Sigmoid colon (tissue), 7 donors: ENCODE measurements at places on chromosomes 13 and 19. TPM values are rescaled to one million over a fixed set of nuclear protein-coding genes. Genes with fewer than 3 reads are reported as not detected.

Gene KLF5
- 169 TPM for polyA plus RNA-seq

GRCh38 chr19:12156223-12157058 lies at the start of gene ZNF625:
ZNF625 (minus strand) TSS chr19:12156734; CDS start chr19:12156558, 176 bp downstream.
- peak; percentile 94 for DNase-seq

DNA sequence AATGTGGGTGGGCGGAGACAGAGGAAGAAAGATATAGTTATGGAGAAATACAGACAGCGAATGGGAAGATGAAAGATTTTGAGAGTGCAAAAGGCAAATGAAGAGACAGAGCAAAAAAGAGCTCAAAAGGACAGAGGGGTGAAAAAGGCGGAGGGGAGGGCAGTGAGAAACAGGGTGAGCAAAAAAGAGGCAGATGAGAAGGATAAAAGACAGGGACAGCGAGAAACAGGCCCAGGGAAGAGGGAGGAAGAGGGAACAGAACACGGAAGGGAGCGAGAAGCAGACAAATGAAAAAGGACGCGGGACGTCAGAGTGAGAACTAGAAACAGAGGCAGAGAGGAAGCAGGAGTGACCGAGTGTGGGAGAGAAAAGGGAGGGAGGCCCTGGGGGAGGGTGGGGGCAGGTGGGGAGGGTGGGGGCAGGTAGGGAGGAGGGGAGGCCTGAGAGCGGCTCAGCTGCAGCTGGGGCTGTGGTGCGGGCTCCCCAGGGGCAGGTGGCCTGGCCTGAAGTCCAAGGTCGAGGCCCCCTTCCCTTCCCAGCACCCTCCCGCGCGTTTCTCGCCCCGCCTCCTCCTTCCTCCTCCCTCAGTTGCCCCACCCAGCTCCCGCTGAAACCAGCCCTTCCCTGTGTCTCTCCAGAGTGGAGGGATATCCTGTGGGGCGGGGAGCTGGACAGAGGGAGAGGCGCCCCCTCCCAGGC lies 2.9 kb downstream of the KLK1 start:
- no peak for DNase-seq

- no peak for DNase-seq
These were observed 367.1 kb downstream of the NDFIP2 start for GRCh38 chr13:79847882-79848592.

DNA sequence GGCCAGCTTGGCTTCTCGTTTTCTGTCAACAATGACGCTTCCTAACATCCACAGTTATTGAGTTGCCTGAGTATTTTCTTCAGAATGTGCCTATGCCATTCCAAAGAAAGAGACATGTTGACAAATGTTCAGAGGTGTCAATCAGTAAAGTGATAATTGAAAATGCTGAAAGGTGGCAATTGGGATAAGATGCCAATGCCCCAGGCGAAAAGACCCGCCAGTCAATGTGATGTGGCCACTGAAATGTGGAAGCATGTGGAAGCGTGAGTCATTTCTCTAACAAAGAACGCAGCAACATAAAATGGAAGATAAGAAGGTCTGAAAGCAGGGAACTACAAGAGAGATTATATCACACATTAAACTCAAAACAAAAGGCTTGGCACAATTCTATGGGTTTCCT lies 882.2 kb upstream of the SLC10A2 start:
- DNase-seq: no peak
